ENCODE measurements at places on chromosomes 13 and 19. TPM values are rescaled to one million over a fixed set of nuclear protein-coding genes. Genes with fewer than 3 reads are reported as not detected.

Gene EBPL
- 47.0 TPM for total RNA-seq

Gene RASAL3
- not detected for total RNA-seq

Gene KLK14
- total RNA-seq: not detected

Gene PROZ
- total RNA-seq: not detected

Gene N4BP2L1
- 1.9 TPM for total RNA-seq

Gene ATP7B
- 1.3 TPM for total RNA-seq

Gene TICAM1
- 3.2 TPM for total RNA-seq

Gene SLAIN1
- total RNA-seq: not detected

Gene ZNF850
- 5.4 TPM for total RNA-seq

Gene ANKRD24
- 0.99 TPM for total RNA-seq

Gene MEIOSIN
- not detected for total RNA-seq

Gene CCDC194
- total RNA-seq: not detected

Gene GPR12
- 0.41 TPM for total RNA-seq

Gene URAD
- not detected for total RNA-seq

Gene FPR1
- total RNA-seq: not detected

Gene GIPR
- 0.57 TPM for total RNA-seq

Gene HNRNPL
- 254 TPM for total RNA-seq

Gene ZNF790
- 13.2 TPM for total RNA-seq

Gene NDUFA11
- total RNA-seq: 172 TPM

Gene MUC16
- total RNA-seq: not detected

Gene DACH1
- total RNA-seq: 0.09 TPM

Gene SSC5D
- 10.7 TPM for total RNA-seq

Gene ZNF415
- total RNA-seq: 2.3 TPM

Gene OR7A5
- total RNA-seq: not detected

Gene CYP2A6
- total RNA-seq: not detected

Gene NAXD
- 14.8 TPM for total RNA-seq
